Stimulated activated CD8-positive, alpha-beta memory T cell treated with anti-CD3 and anti-CD28 coated beads, Interleukin-4, amount 100 ng/mL, for 1 hour (primary cell): ENCODE measurements at places on chromosomes 16 and 17.

DNA sequence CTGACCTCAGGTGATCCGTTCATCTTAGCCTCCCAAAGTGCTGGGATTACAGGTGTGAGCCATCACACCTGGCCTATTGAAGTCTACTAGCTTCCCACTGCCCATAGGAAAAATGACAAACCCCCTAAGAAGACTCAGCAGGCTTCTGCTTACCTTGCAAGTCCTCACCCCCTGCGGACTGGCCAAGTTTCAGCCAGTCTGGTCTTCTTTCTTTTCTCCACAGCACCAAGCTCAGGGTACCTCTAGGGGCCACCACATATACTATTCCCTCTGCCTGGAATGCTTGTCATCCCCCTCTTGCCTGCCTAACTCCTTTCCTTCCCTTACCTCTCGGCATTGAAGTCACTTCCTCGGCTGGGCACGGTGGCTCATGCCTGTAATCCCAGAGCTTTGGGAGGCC is 31.2 kb downstream of the ABCC3 start:
- no peak for DNase-seq

DNA sequence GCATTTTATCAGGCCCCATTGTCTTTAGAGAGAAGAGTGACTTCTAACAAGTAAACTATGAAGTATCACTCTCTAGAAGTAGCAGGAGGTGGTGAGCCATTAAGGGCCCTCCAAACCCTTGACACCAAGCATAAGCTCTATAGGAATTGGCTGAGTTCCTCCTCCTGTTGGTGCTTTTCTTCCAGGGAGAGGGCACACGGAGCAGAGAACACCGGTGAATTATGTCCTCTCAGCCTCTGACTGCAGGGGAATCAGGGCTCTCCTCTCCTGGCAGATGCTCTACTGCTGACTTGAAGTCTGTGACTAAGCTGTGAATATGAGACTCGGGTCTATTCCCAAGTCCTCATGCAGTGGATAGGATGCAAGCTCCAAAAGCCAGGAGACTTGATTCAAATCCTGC is 32.3 kb downstream of the CHD9 start:
- DNase-seq: no peak

- DNase-seq: no peak
Observed at GRCh38 chr16:67169642-67170167, 633 bp upstream of the NOL3 start.

GRCh38 chr17:15233022-15233805 is 31.9 kb downstream of the PMP22 start:
- no peak for DNase-seq

DNA sequence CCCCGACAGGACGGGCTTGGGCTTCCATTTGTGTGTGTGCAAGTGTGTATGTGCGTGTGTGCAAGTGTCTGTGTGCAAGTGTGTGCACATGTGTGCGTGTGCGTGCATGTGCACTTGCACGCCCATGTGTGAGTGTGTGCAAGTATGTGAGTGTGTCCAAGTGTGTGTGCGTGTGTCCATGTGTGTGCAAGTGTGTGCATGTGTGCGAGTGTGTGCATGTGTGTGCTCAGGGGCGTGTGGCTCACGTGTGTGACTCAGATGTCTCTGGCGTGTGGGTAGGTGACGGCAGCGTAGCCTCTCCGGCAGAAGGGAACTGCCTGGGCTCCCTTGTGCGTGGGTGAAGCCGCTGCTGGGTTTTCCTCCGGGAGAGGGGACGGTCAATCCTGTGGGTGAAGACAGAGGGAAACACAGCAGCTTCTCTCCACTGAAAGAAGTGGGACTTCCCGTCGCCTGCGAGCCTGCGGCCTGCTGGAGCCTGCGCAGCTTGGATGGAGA is 23.1 kb upstream of the ITGAX start:
- no peak for DNase-seq

GRCh38 chr17:67746704-67747571 is 29.2 kb downstream of the NOL11 start:
- no peak for DNase-seq

- DNase-seq: no peak
Observed at GRCh38 chr17:78855561-78856165, 15.0 kb upstream of the USP36 start.

GRCh38 chr16:17145029-17145428 is 325.7 kb downstream of the XYLT1 start:
- no peak for DNase-seq

GRCh38 chr17:39919087-39919683 is 750 bp upstream of the GSDMB start:
- no peak for DNase-seq

GRCh38 chr17:40556884-40557414 is 8.3 kb downstream of the CCR7 start:
- no peak for DNase-seq

GRCh38 chr17:30316736-30317135 is 17.1 kb downstream of the TMIGD1 start:
- no peak for DNase-seq

DNA sequence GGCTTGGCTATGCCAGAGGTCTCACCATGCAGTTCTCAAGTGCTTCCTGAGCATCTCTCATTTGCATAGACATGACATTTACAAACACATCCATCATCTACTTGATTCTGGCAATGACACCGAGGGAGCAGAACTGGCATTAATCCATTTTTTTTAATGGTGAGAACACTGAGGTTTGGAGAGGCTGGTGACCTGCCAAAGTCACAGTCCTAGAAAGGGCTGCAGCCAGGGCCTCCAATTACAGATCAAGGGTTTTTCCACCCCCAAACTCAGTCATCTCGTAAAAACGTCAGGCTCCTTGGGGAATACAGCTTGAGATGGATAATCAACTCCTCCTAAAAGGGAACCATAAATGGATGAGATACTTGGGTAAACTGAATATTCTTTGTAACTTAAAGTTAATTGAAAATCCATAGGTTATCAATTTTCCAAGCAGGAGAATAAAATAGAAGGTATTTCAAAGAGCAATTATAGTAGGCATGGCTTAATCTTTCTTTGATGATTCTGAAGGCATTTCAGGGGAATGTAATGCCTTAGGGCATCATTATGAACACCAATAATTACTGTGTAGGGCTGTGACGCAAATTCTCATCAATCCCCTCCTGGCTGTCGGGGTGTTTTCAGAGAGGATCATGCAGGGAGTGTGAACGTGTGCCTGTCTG is 9.4 kb upstream of the MEOX1 start:
- no peak for DNase-seq

DNA sequence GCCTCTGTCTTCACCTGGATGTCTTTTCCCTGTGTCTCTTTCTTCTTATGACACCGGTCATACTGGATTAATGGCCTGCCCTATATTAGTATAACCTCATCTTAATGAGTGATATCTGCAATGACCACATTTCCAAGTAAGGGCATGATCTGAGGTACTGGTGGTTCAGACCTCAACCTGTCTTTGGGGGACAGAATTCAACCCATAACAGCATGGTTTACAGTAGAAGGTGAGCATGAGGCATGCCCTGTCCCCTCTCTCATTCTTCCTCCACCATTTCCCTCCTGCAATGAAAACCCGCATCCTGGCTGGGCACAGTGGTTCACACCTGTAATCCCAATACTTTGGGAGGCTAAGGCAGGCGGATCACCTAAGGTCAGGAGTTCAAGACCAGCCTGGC is 2.8 kb upstream of the RAB37 start:
- no peak for DNase-seq

DNA sequence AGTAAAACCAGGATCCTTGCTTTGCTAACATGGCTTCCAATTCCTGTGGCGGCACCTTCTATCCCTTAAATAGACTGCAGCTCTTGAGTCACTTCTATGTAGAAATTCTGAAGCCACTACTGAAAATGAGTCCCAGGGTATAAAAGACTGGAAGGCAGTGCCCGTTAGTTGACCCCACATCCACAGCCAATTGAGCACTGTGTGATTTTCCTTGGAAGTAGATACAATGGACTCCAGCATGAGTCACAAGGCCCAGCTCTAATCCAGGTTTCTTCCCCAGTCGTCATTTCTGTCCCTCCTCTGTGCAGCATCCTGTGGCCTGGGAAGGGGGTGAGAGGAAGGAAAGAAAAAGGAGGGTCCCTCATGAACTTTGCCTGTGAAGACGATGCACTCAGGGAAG is 69.5 kb downstream of the HLF start:
- DNase-seq: no peak

GRCh38 chr17:57889892-57890856 is 40.3 kb upstream of the MRPS23 start:
- no peak for DNase-seq

GRCh38 chr17:9419932-9420453 is 155.6 kb downstream of the STX8 start:
- DNase-seq: no peak

- DNase-seq: no peak
Observed at GRCh38 chr17:10836966-10837590, 809 bp downstream of the PIRT start.

DNA sequence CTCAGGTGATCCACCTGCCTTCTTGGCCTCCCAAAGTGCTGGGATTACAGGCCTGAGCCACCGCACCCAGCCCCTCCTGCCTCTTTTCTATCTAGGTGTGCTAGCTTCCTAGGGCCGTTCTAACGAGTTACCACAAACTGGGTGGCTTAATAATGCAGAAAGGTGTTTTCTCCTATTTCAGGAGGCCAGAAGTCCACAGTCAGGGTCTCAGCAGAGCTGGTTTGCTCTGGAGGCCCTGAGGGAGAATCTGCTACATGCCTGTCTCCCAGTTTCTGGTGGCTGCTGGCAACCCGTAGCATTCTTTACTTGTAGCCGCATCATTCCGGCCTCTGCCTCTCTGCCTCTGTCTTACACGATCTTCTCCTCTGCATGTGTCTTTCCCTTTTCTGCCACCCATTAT is 89.2 kb downstream of the NTN1 start:
- DNase-seq: no peak

GRCh38 chr16:56191156-56191815 is at the start of gene GNAO1:
GNAO1 (plus strand) TSS chr16:56191489; CDS start chr16:56192236, 747 bp downstream.
- no peak for DNase-seq

DNA sequence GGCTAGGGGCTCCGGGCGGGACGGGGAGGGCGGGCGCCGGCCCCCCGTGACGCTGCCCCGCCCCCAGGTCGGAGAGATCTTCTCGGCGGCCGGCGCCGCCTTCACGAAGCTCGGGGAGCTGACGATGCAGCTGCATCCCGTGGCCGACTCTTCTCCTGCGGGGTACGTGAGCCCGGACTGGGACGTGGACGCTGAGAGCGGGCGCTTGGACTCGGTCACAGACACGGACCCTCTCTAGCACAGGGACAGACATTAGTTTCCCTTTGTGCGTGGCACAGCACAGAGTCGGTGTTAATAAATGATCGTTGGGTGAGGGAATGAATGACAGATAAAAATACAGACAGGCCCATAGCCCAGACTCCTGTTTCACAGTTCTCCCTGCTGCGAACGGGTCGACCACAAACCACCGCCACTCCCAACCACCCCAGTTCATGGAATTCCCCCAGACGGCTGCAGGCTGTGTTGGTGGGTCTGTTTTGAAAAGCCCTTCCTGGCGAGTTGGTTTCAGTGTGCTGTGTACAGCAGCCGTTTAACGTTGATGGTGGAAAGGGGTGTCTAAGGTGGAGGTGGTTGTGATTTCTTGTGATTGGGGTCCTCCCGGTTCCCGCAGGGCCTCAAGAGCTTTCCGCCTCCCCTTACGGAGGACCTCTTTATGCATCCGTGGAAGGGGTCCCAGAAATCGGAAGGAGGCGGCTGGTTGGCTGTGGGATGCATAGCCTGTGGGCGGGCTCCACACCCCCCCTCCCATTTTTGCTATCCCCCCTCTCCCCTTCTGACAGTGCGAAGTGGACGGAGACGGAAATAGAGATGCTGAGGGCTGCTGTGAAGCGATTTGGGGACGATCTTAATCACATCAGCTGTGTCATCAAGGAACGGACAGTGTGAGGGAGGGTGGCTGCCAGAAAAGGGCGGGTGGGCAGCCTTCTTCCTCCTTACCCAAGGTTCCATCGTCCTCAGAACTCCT is 2.9 kb downstream of the RNASEK start:
- peak; percentile 62 for DNase-seq

DNA sequence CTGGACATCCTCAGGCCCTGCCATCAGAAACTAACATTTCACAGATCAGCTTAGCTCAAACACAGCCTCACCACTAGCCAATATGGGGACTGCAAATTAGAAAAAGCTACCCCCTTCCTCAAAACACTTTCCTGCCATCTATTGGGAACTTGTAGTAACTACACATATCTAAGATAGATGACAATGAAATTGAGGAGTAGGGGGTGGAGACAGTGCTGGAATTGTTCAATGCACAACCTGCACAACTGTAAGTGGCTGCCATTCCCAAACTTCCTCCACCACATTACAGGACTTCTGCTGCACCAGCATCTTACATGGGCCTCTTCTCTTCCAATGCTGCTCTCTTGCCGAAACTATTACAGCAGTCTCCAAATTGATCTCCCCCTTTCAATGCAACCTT is 21.9 kb downstream of the AIPL1 start:
- DNase-seq: no peak

GRCh38 chr16:11361701-11362451 is 16.6 kb downstream of the RMI2 start:
- DNase-seq: no peak

DNA sequence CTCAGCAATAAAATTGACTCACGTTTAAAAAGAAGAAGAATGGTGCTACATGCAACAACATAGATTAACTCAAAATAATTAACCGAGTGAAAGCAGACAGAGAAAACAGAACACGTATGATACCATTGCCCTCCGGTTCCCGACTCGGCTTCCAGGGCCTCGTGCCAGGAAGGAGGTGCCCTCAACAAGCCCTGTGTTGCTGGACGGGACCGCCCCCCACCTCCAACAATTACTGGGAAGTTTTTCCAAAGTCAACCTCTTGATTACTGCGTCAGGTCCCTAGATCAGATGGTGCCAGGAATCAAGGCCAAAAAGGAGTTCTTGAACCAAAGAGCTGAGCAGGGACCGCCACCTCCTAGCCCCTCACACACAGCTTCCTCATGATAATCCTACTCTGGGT is 20.4 kb downstream of the DNAH17 start:
- DNase-seq: no peak

- no peak for DNase-seq
Observed at GRCh38 chr16:79899316-79899715, 298.8 kb upstream of the MAF start.

- no peak for DNase-seq
Observed at GRCh38 chr17:69066482-69066881, 5.8 kb upstream of the ABCA9 start.

GRCh38 chr17:72254808-72255449 is 134.1 kb downstream of the SOX9 start:
- no peak for DNase-seq

DNA sequence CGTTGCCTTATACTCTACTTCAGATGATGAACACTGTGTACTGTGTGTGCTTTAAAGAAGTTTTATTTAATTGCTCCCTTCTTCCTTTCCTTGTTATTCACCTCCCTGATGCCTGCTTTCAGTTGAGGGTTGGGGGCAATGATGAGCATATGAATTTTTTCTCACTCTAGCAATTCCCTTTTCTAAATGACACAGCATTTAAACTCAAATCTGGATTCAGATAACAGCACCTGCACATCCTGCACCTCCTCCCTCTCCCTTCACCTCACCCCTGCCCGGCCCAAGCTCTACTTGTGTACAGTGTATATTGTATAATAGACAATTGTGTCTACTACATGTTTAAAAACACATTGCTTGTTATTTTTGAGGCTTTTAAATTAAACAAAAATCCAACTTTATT is 13.0 kb upstream of the PNPO start:
- no peak for DNase-seq
